Caco-2 (cell line): ENCODE measurements at places on chromosomes 3 and 15.

DNA sequence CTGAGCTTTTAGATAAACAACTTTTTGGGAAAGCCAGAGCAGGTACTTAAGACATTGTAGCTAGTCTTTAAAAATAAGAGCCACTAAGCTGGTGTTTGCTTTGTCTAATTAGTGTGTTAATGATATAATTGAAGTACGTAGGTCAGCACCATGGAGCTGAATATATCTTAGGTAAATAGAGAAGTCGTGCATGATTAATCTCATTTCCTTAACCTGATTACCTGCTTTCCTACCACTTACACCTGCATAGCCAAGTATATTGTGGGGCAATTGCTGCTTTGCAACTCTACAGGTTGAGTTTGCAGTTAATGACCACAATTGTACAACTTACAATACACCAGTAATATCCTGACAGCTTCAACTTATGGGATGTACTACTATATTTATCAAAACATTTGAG is 17.6 kb upstream of the TOPAZ1 start:
- no peak for DNase-seq

DNA sequence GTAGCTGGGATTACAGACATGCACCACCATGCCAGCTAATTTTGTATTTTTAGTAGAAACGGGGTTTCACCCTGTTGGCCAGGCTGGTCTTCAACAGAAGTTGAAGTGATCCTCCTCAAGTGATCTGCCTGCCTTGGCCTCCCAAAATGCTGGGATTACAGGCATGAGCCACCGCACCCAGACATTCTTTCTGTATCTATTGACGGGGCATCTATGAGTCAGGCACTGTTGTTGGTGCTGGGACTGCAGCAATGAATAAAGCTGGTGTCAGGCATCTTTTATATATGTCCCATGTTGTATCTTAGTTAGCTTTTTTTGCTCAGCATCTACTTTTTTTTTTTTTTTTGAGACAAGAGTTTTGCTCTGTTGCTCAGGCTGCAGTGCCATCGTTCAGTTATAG is 47.6 kb upstream of the ULK4 start:
- DNase-seq = no peak

DNA sequence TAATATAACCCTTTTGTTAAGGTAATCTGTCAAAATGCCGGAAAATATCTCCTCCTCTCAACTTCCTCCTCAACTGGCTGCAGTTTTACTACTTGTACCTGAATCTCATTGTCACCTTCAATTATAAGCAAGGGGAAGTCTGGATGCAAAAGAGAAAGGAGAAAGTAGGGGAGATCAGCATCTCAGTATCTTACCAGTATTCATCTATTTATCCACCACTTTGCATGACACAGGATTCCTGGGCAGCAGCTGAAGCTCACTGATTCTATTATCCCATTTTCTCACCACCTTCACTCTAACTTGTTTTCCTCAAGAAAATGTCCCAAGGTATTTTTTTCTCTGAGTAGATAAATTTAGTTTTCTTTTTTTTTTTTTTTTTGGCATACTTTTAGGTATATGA is 440.5 kb upstream of the CBLB start:
- DNase-seq = no peak

DNA sequence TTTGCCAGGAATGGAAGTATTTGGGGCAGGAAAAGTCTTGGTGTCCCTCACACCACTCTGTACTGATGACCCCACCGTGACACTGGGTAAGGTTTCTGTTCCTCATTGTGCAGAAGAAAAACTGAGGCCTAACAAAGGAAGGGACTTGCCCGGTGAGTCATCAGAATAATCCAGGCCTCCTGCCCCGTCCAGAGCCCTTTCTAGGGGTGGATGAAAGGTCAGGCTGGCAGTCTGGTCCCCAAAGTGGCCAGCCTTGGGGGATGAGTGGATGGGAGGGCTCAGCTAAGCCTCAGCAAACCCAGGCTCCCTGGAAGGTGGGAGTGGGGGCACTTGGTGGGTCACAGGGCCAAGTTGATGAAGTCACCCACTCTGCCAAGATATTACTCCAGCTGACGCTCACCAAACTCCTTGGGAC is 2.3 kb upstream of the DNAH1 start:
- DNase-seq = no peak

DNA sequence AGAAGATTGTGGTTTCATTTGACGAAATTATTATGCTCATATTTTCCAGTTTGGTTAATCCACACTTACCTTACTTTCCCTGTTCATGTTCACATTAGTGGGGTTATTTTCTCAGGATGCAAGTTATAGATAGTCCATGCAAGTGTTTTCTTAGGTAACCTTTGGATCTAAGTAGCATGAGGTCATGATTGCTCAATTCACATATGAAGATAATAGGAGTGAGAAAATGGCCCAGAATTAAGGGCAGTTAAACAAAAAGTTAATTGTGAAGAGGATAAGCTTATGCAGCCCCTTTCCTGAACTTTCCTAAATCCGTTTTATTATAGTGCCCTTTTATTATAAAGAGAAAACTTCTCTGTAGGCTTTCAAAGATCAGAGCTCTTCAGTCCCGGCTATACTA is 83.4 kb downstream of the CD200R1L start:
- no peak for DNase-seq

- DNase-seq = no peak
These were observed 174.6 kb downstream of the MEGF11 start for GRCh38 chr15:66078929-66079275.

GRCh38 chr15:100966997-100967396 is 47.8 kb downstream of the LRRK1 start:
- no peak for DNase-seq

GRCh38 chr15:40047415-40048210 is 8.6 kb upstream of the SRP14 start:
- DNase-seq = no peak

- no peak for DNase-seq
These were observed 21.8 kb upstream of the PROK2 start for GRCh38 chr3:71806736-71807135.

GRCh38 chr3:117708601-117709000 is 999.0 kb downstream of the TUSC7 start:
- DNase-seq = no peak

- no peak for DNase-seq
These were observed 122.5 kb upstream of the TSC22D2 start for GRCh38 chr3:150285601-150286000.

DNA sequence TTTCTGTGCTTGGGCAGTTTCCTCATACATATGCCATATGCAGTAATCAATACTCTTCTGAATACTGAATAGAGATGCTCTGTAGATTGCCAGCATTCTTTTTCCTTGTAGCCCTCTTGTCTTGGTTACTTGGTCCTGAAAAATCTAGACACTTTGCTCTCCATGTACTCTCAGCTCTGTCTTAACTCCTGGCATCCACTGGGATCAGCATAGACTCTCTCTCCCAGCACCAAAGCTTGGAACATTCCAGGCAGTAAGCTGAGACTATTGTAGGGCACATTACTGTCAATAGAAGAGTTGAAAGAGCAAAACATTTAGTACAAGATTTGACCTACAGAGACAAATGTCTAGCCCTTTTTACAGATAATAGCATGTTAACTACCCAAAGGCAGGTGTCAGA is 1100.3 kb downstream of the TBL1XR1 start:
- DNase-seq = peak; percentile 39

DNA sequence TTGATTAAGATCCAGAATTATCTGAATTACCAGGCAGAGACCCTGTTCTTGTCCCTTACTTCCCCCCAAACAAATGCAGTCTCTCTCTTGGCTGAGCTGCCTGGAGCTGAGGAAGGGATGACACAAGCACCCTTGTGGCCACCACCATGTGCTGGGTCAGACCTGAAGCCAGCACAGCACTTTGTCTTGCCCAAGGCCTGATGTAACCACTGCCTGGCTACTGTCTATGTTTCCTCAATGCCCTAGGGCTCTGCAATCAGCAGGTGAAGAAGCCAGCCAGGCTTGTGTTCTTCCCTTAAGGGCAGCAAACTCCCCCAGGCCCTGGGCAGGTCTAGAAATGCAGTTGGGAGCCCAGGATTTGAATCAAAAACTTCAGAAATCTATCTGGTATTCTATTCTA is 15.8 kb upstream of the CASR start:
- DNase-seq = no peak

- DNase-seq = peak; percentile 9
These were observed 324.6 kb downstream of the EPHA6 start for GRCh38 chr3:97138914-97139541.

GRCh38 chr3:139263798-139264197 is 80.0 kb upstream of the MRPS22 start:
- DNase-seq = no peak

- no peak for DNase-seq
These were observed 7.3 kb downstream of the SHOX2 start for GRCh38 chr3:158098834-158099424.

DNA sequence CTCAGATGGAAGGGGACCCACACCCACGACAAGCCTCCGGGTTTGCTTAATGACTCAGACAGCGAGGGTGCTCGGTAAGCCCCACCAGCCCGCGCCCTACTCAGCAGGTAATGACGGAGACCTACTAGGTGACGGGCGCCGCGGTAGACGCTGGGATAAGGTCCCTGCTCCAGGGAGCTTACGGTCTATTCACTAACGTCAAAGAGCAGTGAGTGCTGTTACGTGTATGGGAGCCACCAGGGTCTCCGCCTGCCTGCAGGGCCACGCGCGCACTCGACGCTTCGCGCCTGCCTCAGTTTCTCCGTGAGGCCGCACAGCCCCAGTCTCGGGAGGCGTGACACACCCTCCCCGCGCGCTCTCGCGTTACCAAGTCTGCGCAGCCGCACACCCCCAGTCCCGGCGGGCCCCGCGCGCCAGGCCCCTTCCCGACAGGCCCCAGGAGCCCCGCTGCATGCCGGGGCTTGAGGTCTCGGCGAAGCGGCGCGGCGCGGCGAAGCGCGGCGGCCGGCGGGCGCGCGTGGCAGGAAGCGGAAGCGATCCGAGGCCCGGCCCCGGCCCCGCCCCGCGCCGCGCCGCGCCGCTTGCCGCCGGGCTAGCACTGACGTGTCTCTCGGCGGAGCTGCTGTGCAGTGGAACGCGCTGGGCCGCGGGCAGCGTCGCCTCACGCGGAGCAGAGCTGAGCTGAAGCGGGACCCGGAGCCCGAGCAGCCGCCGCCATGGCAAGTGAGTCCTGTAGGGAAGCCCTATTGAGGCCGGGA is at the start of gene SEC61A1:
TSS of gene SEC61A1 (plus strand) at position 601 of the 758 bp plus-strand sequence. CDS start at position 717, 116 bp downstream.
- peak; percentile 97 for DNase-seq

- DNase-seq = no peak
These were observed 57.3 kb downstream of the DIPK2A start for GRCh38 chr3:144028798-144029411.

- DNase-seq = no peak
These were observed 1.1 kb upstream of the FBLN2 start for GRCh38 chr3:13547591-13548371.

DNA sequence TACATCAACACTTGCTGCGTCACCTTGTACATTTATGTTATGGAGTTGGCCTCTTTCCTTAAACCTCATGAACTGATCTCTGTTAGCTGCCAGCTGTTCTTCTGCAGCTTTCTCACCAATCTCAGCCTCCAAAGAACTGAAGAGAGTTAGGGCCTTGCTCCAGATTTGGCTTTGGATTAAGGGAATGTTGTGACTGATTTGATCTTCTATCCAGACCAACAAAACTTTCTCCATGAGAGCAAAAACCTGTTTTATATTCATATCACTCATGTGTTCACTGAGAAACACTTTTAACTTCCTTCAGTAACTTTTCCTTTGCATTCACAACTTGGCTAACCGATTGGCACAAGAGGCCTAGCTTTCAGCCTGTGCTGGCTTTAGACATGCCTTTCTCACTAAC is 1156.0 kb upstream of the CADM2 start:
- DNase-seq = no peak

DNA sequence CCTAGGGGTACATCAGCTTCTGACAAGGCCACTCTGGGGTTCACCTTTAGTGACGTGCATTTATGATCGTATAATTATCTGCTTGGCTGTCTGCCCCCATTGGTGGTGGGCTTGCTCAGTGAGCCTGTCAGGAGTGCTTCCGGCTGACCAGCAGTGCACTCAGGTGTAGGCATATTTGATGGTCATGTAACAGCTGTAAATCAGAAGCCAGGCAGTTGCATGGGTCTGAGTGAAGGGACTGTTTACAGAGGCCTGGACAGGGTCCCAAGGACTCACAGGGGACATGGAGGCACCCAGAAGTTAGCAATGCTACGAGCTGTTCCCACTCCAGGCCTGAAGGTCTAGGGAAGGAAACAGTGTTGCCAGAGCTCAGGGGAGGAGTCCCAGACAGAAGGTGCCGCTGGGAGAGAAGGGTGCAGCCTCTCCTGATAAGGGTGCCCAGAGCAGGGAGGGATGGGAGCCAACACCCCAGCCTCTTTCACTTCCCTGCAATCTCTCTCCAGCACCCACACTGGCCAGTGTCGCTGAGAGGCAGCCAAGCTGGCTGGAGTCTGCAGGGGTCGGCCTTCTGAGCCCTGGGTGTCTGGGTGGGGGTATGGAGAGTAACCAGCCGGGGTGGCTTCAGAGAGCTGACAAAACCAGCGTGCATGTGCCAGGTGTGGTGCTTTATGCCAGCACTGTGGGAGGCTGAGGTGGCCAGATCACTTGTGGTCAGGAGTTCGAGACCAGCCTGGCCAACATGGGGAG is 61.3 kb upstream of the PRR23E start:
- DNase-seq = no peak

- DNase-seq = no peak
These were observed 38.4 kb upstream of the PPP2R3A start for GRCh38 chr3:135927155-135927554.
